ENCODE measurements at places on chromosomes 6 and 20. TPM values are rescaled to one million over a fixed set of nuclear protein-coding genes. Genes with fewer than 3 reads are reported as not detected.

DNA sequence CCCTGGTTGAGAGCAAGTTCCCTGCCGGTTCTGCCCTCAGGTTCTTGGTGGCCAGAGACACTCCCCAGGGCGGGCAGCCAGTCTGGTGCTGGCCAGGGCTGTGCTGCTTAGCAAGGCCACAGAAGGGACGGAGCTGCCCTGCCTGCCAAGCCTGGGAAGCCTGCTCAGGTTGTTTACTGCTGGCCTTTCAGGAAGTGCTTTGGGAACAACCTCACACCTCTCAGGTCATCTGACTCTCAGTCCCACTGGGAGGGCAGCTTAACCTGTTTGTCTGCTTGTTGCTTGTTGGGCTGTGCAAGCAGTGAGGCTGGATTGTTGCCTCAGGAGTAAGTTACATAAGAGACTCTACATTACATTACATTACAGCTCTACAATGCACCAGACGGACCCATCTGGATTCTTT is 75.8 kb upstream of the AFDN start:
- no peak for DNase-seq

CST8 gene
- total RNA-seq: not detected

SLC35D3 gene
- total RNA-seq: not detected

- DNase-seq: no peak
Measured at GRCh38 chr20:3447321-3447720, 23.5 kb upstream of the ATRN start.

ALDH8A1 gene
- total RNA-seq: 1.6 TPM

- DNase-seq: no peak
Measured at GRCh38 chr20:61661583-61661982, 404.1 kb downstream of the TAF4 start.

CST4 gene
- total RNA-seq: not detected

GRCh38 chr6:113857556-113858479 is 673 bp downstream of the MARCKS start:
- DNase-seq: no peak

GRCh38 chr6:166244353-166245045 is 63.7 kb downstream of the PRR18 start:
- peak; percentile 28 for DNase-seq

DNA sequence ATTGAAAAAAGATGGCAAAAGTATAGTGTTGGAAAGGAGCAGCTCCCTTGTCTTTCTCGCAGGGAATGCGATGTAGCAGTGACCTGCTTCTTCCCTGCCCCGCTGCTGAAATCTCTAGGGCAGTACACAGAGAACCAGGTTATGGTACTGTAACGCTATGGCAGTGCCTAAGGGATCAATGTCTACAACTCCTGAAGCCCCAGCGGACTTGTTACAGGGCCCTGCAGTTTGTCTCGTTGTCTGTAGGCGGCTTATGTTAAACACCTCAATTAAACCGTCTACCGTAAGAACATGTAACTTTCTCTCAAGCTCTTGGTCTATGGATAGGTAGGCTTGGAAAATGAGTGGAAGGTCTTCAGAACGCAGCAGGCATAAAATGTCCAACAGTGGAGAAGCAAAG is 44.8 kb upstream of the SLC17A4 start:
- DNase-seq: no peak

DNA sequence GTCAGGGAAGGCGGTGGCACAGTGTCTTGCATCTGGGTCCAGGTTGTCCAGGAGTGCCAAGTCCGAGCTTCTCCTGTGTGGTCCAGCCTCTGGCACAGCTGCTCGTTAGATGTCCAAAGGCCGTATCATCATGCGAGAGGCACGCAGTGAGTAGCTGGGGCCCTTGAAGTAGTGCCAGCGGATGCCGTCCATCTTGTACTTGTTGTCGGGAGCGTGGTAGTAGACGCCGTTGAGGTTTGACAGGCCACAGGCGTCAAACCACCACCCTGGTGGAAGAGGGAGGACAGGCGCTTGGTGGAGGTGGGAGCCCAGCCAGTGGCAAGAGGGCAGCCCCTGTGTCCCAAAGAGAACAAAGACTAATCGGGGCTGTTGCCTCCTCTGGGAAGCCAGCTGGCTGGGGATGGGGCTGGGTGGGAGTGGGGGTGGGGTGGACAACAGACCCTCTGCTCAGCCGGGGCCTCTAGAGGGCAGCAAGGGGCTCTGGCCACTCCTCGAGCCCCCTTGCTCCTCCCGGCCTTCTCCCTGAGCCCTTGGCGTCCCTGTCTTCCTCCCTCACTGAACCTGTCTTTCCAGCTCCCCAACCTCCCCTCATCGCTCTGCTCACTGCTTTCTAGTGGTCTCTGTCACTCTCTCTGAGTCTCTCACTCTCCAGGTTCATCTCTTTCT is 39.5 kb downstream of the FAM110A start:
- DNase-seq: no peak

C2 gene
- total RNA-seq: 1.6 TPM

GJA10 gene
- not detected for total RNA-seq

ULBP2 gene
- total RNA-seq: 0.65 TPM

DNA sequence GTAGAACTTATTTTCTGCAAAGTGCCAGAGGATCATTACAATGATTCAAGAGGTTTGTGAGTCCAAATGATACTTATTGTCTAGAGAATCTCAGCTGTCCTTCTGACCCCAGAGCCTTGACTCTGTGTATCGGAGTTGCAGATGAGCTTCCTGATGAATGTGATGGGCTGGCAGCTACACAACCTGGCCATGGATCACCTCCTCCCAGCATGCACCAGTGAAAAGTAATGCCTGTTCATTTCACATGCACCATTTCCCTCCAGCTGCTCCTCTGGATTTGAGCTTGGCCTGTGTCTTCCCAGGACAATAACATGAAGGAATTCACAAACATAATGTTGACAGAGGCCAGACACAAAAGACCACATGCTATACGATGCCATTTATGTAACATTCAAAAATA is 30.0 kb downstream of the SNHG17 start:
- no peak for DNase-seq

DNA sequence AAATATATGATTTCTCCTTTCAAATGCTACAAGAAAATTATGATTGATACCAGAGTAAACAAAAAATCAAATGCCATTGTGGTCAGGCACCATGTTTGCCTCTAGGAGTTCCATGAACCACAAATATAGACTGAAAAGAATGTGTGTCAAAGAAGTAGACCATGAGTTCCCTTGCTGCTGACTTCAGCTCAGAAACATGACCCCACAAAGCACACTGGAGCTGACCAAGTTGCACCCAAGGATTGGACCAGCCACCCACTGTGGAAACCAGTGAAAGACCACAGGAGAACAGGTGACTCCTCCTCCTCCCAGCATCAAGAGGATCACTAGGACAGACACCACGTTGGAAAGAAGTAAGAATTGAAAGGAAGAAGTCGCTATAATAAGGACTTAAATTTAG is 90.8 kb upstream of the TENT5A start:
- no peak for DNase-seq

- no peak for DNase-seq
Measured at GRCh38 chr6:21740376-21741124, 147.0 kb downstream of the SOX4 start.

DNA sequence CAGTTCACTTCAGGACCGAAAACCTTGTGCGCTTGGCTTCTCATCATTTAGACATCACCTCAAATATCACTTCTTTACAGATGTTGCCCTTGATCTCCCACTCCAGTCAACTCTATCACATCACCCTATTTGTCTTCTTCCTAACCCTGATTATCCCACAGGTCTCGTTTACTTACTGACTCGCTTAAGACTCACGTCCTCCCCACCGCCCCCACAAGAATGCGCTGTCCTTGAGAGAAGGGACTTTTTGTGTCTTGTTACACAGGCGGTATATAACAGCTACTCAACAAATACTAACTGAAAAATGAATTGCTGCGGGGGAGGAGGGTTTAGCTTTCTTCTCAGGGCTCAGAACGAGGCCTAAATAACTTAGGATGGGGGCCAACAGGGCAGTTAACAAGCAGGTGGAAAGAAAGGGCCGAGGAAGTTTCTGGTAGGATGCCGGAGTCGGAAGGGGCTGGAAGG is 527 bp downstream of the TOMM34 start:
- DNase-seq: peak; percentile 37

PRSS16 gene
- total RNA-seq: 0.98 TPM

DNA sequence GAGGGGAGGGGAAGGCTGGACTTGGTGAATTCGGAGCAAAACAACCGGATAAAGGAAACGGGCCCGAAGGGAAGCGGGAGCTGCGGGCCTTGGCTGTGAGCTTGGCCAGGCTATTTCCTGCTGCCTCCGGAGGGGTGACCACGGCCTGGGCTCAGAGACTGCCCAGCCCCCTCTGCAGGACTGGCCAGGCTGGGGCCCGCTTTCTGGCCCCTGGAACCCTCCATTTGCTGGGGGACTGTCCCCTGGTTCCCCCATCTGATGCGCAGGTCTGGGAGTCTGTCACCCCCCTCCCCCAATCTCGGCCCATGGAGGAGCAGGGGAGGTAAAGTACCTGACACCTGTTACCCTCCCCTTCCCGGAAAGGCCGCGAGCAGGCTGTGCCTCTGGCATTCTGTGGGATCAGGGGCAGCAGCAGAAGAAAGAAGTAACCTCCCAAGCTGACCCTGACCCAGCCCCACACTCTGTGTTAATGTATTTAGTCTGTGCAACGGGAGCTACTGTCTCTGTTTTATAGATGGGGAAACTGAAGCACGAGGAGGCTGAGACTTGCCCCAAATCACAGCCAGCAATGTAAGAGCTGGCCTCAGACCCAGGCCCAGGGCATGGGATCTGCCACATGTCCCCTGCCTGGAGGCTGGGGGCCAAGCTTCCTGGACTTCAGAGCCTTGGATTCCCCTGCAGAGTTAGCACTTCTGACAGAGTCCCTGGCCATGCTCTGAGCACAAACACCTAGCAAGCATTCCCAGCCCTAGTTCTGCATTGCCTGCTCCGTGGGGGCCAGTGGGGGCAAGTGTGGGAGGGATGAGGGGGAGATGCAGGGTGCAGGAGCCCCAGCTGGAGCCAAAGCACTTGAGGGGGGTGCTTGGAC is 3.5 kb downstream of the C20orf204 start:
- no peak for DNase-seq

DNA sequence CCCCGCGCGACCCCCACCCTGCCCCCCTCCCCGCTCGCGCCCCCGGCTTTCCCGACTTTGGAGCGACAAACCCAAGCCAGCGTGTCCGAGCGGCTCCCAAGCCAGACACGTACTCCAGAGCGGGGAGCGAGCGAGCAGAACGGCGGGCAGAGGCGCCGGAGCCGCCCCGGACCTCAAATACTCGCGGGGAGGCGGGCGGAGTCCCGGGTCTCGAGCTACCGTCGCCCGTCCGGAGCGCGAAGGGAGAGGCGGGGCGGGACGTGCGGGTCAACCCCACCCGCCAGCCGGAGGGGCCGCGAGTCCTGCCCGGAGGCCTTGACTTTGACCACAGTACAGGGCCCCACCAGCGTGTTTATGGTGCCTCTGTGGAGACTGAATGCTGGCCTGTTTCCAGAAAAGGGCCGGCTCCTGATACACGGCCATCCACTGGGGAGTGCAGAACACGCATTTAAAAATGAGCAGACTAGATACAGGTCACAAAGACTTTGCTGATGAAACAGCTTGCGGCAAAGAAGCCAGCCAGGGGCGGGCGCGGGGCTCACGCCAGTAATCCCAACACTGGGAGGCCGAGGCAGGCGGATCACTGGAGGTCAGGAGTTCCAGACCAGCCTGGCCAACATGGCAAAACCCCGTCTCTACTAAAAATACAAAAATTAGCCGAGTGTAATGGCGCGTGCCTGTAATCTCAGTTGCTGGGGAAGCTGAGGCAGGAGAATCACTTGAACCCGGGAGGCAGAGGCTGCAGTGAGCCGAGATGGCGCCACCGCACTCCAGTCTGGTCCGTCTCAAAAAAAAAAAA is at the start of gene SERPINB6:
Gene SERPINB6, minus strand, starts transcription at position 148 of the 799 bp plus-strand sequence. CDS start 12,235 bp downstream, outside the sequence.
- DNase-seq: peak; percentile 23

DNA sequence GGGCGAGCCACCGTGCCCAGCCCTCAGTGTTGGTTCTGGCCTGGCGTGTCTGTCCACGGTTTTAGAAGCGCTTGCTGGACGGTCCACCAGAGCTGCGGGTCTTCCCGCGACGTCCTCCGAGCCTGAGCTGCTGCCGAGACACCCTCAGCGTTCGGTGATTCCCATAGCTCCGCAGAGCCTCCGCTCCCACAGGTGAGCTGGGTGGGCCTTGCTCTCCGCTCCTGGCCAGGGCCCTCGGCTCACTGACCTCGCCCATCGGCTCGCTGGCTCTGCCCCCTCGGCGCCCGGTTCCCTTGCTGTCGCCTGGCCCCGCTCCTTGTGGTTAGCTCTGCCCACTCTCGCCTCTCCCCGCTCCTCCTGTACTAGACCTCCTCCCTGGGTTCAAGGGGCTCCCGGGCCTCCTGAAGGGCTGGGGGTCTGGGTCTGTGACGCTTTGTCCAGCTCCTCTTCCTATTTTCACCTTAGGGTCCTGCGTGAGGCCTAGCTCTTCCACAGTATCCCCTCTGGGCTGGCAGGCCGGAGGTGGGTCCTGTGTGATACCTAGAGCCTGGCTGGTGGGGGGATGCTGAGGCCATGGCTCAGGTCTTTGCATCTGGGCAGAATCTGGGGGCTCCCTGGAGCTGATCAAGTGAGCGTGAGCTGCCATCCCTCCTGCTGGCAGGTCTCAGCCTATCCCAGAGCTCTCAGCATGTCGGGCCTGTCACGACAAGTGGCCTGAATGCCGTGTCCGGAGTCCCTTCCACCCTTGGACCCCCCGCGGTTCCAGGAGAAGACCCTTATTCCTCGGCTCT is 5.0 kb upstream of the COX4I2 start:
- no peak for DNase-seq

PACSIN1 gene
- not detected for total RNA-seq

DNA sequence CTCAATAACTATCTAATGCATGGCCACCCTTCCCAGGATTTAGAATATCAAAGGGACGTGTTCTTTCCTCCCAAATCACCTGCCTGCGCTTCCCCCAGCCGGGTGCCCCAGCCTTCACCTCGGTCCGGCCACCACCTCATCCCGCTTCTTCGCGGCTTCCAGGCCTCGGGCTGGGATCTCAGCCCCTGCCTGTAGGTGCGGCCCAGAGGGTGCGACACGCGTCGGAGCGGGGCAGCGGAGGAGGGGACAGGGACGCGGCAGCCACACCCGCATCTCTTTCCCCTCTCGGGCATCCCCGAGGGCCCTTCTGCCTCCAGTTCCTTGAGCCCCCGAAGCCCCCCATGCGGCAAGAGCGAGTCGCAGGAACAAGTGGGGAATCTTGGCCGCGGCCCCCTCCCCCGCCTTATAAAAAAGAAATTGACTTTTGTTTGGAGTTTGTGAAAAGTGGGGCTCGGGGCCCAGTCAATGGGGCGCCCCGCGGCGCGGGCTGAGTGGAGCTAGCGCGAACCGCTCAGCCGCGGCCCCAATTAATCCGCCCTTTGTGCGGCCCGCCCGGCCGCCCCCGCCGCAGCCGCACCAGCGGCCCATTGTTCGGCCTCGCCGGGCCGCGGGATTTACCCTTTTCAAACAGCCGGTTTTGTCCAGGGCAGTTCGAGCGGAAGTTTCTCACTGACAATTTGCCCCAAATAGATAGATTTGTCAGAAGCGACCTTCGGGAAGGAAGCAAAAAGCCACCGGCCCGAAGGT is 8.4 kb upstream of the NR2E1 start:
- DNase-seq: no peak

RSPH4A gene
- not detected for total RNA-seq

DNA sequence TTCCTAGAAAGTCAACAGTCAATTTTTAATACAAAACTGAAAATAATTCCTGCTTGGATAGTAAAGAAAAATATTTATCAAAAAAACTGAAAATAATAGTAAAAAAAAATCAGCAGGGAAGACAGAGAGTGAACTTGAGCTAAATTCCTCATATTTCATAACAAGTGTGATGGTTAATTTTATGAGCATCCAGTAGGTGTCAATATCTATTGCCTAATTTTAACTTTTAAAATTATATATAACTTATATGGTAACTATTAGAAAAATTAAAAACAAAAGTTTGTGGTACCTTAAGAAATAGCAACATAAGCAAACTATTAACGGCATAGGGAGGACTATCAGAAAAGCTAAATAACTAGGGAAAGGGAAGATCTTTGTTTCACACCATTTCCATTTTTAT is 2.1 kb downstream of the EPM2A start:
- DNase-seq: no peak

All from activated T-helper 1 cell treated with anti-CD3 and anti-CD28 coated beads, Interleukin-12 subunit alpha, Interleukin-12 subunit beta, Interleukin-2, Interleukin-4 antibody, amounts not matched to agents 30 ng/mL and 10 ng/mL and 1 ng/mL, durations not matched to agents 14 hours and 24 hours and 36 hours (primary cell).